Suppressor macrophage (primary cell): ENCODE measurements at places on chromosomes 2 and 18.

- DNase-seq, result no peak
Measured at GRCh38 chr2:126880324-126880723, 18.4 kb upstream of the TEX51 start.

DNA sequence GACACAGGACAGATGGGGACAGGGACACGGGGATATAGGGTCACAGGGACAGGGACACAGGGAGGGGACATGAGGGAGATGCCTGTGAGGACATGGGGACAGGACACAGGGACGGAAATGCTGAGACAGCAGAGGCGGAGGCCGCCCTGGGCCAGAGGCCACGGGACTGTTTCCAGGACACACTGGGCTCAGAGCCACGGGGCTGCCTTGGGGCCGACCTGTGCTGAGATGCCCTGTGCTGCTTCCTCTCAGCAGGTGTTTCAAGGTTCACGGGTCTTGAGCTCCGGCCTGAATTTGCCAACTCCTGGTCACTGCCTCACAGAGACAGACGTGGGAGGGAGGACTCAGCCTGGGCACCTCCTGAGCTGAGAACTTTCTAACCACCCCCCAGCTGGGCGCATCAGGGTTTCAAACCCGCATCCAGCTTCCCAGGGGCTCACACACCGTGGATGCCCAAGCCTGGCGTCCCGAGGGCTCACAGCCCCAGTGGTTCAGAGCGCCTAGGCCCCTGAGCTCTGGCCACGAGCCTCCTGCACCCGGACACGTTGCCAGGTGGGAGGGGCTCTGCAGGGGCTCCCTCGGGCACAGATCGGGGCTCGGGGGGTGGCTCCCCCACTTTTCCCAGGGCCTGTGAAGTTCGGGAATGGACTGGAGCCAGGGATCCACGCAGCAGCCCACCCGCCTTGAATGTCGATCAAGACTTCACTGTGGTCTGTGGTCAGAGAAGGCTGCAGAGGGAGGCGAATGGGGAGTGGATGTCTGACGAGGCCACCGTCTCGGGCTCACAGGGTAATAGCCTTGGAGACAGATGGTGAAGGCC is 64.1 kb downstream of the SLC66A2 start:
- DNase-seq, result no peak

GRCh38 chr2:72985891-72986683 is 68.8 kb downstream of the EMX1 start:
- DNase-seq, result no peak

DNA sequence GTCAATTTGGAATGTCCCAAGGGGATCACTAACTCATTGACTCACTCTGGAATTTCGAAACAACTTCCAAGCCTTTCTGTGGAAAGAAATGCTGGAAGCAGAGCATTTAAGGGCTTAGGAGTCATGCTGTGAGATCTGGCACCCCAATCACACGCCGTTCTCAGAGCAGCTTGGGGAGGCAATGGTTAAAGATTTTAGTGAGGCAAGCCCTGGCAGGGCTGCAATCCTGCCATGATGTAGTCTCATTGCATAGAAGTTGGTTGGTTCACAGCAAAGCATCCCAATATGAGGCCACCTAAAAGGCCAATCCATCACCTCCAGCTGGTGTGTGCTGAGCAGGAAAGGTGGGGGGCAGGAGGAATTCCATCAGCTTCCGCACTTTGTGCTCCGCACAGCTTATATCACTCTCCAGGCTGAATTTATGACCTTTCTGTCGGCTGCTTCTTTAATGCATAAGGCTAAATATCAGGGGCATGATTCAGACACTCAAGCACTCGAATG is 1043.9 kb upstream of the POU3F3 start:
- no peak for DNase-seq

- peak; percentile 19 for DNase-seq
Measured at GRCh38 chr2:82837588-82838304, 1621.3 kb downstream of the SUCLG1 start.
